Caudate nucleus (tissue), 63 donors: ENCODE measurements at places on chromosomes 4 and X.

GRCh38 chr4:107950746-107951540, 19.6 kb downstream of the CYP2U1 start:
- no peak for DNase-seq

- DNase-seq: no peak
These were observed 61.3 kb downstream of the NUDT11 start for GRCh38 chrX:51435101-51435500.

- no peak for DNase-seq
These were observed 15.0 kb downstream of the RBMX2 start for GRCh38 chrX:130416785-130417184.

GRCh38 chrX:15495801-15496200, 2.7 kb upstream of the PIR start:
- no peak for DNase-seq

- DNase-seq: no peak
These were observed 255.8 kb downstream of the COL25A1 start for GRCh38 chr4:109046471-109047201.

- DNase-seq: no peak
These were observed 266.7 kb upstream of the MAGEB2 start for GRCh38 chrX:29948653-29949052.

- DNase-seq: no peak
These were observed 572.1 kb downstream of the C4orf33 start for GRCh38 chr4:129668092-129668491.

GRCh38 chrX:40056420-40056819, 41.3 kb downstream of the BCOR start:
- no peak for DNase-seq

DNA sequence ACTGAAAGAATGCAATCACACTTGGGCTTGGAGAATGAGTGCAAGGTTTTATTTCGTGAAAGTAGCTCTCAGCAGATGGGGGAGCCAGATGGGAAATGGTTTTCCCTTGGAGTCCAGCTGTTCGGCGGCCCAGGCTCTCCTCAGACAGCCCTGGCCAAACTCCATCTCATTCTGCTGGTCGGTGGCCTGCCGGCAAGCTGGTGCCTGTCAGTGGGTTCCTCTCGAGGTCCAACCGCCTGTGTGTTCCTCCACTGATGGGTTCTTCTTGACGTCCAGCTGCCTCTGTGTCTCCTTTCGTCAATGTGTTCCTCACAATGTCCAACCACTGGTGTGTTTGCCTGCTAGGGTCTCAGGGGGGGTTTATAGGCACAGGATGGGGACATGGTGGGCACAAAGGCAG, 80.3 kb downstream of the POU3F4 start:
- DNase-seq: no peak

- DNase-seq: no peak
These were observed 4.1 kb upstream of the RS1 start for GRCh38 chrX:18676050-18676449.

- no peak for DNase-seq
These were observed 90.1 kb downstream of the ANAPC4 start for GRCh38 chr4:25466966-25467697.

DNA sequence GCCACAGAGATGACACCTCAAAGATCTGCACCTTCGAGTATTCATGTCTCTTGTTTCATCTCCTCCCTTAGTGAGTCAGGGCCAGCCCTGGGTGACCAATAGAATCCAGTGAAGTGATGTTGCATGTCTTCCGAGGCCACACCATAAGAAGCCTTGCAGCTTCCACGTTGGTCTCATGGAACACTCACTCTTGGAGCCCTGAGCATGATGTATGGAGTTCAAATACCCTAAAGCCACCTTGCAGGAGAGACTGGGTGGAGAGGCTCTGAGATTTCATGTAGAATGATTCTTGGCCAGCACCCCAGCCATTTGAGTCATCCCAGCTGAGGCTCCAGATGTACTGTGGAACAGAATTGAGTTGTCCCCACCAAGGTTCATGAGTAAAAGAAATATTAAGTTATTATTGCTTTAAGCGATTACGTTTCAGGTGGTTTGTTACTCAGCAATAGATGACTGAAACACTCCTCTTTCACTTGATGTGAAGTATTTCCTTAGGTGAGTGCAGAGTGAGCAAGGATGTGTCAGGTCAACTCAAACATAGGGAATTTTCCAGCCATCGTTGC, 5.0 kb upstream of the RP2 start:
- DNase-seq: no peak

DNA sequence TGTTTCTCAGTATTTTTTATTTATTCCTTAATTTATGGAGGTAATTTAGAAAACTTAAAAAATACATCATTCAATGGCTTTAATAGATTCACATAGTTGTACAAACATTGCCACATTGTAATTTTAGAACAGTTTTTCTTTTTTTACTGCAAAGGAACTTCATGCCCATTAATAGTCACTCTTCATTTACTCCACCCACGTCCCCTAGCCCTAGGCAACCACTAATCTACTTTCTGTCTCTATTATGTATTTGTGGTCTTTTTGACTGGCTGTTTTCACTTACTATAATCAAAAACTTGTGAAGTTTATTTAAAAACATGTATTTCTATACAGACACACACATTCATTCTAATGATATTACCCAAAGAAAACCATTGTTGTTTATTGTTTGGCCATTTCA, 664.8 kb downstream of the GRID2 start:
- DNase-seq: no peak

DNA sequence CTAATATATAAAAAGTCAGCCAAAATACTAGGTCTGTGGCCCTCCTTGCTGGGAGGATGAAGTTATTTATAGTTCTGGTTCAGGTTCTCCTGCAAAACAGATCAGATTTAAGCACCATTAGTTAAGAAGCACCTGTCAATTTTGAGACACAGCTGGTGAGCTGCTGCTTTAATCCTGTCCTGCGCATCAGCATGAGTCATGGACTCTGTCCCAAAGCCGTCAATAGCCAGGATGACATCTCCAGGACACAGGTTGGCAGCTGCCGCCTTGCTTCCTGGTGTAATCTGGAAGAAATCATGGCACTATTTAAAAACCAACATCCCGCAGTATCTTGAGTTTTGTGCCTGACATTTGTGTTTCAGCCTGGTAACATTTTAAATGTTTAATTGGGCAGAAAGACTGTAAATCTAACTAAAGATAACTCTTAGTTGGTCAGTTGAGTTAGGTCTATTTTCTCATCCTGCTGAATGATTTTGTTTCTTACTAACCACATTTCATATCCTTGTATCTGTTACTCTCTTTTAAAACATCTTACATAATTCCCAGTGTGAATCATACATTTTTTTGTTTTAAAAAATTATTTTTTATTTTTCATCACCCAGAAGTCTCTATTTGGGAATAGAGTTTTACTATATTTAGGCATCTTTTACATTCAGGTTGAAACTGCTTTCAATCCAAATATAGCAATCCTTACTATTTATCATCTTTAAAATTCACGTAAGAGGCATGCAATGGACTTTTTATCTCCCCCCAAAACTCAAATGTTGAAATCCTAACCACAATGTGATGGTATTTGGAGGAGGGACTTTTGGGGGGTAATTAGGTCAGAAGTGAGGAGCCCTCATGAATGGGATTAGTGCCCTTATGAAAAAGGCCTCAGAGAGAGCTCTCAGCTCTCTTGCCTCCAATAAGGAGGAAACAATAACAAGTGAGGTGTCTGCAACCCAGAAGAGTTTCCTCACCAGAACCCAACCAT, 10.1 kb downstream of the PDLIM3 start:
- no peak for DNase-seq

GRCh38 chr4:75251547-75251946, 262.7 kb downstream of the RCHY1 start:
- DNase-seq: no peak

DNA sequence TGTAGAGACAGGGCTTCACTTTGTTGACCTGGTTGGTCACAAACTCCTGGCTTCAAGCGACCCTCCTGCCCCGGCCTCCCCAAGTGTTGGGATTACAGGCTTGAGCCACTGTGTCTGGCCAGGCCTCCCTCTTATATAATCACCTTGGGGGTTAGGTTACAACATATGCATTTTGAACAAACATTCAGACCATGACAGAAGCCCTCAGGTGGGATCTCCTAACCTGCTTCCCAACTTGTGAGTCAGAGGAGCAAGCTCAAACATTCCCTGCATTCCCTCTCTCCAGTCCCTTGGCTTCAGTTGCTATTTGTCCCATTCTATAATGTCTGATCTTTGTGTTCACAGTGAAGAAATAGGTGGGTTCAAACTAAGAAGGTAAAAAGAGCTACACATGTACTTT, 76.5 kb upstream of the NRK start:
- no peak for DNase-seq

DNA sequence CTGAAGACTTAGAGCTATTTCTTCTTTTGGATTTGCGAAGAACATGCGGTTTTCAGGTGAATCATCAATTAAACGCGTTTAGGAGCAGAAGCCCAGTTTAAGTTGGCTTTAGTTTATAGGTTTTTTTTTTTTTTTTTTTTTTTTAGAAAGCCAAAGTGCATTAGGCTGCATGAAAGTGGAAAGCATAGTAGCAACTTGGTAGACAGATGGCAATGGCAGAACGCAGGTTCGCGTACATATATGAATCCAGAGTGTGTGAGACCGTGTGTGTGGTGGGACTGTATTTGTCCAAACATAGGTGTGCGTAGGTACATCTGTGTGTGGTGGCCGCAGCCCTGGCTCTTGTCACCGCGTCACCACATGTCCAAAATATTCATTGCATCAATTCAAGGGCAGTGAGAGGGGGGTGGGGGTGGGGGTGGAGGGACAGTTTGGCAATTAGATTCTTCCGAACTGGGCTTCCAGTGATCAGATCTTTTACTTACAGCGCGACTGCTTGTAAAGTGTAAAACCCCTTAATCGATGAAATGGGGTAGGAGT, 901 bp downstream of the JADE1 start:
- peak; percentile 29 for DNase-seq

DNA sequence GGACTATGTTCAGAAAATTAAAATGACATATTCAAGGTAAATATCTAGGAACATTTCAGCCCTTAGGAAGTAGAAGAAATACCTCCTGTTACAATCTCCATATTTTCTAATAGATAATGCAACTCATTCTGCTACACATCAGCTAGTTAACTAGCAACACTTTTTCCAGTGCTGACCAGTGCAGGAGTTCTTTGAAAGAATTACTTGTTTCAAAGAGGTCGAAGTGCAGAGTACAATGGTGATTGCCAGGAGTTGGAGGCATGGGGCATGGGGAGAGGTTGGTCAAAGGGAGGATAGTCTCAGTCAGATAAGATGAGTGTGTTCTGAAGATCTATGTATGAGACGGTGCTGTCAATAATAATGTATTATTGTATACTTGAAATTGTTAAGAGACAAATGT, 53.1 kb downstream of the MTNR1A start:
- no peak for DNase-seq

DNA sequence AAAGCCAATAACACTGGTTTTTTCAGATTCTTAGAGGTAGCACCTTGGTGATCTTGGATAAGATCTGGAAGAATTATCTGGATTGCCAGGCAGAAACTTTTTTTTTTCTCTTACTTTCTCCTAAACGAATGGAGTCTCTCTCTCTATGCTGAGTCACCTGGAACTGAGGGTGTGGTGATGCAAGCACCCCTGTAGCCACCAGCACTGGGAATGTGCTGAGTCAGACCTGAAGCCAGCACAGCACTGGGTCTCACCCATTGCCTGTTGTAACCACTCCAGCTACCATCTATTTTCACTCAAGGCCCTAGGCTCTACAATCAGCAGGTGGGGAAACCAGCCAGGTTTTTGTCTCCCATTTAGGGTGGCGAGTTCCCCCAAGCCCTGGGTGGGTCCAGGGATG, 923.8 kb downstream of the RAPGEF2 start:
- no peak for DNase-seq

GRCh38 chr4:156775813-156776212, 195.8 kb downstream of the PDGFC start:
- no peak for DNase-seq
